ENCODE measurements at places on chromosomes 7 and 10.

- DNase-seq: no peak
Observed at GRCh38 chr10:70985824-70986622, 97.7 kb upstream of the PCBD1 start.

GRCh38 chr10:35006836-35007235, 83.3 kb downstream of the CUL2 start:
- DNase-seq: no peak

DNA sequence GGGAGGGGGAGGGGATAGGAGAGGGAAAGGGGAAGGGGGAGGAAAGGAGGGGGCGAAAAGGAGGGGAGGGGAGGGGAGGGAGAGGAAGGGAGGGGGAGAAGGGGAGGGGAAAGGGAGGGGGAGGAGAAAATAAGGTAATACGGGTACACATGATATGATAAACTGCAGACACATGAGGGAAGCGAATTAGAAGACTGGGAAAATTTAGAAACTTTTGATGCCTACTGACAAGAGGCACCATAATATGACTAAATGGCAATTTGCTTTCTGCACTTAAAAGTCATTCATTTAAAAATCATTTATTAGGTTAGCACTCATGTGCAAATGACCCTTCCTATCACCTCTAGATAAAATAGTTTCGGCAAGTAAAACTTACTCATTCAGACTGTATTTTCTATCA, 73.6 kb downstream of the ARHGAP12 start:
- no peak for DNase-seq

DNA sequence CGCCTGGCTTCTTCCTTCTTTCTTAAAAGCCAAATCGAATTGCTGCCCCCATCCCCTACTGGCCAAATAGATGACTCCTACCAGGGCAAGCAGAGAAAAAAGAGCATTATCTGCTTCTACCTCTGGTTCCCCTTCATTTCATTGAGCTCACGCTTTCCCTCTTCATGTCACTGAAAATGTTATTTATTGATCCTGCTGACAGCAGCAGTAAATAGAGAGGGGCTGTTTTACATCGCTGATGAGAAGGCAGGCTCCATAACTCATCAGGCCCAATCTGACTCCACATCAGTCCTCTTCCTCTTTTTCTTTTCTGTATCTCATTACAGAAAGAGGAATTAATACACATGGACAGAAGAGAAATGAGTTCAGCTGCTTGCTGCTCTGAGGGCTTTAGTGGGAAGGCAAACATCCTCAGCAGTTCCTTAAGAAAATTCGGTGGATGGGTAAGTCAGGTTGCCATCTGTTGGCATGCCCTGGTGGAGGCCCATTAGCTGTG, 904.1 kb downstream of the KCNMA1 start:
- no peak for DNase-seq

GRCh38 chr7:140019172-140019571, 43.6 kb downstream of the PARP12 start:
- DNase-seq: no peak

- DNase-seq: no peak
Observed at GRCh38 chr7:112462236-112462635, 12.0 kb downstream of the IFRD1 start.

DNA sequence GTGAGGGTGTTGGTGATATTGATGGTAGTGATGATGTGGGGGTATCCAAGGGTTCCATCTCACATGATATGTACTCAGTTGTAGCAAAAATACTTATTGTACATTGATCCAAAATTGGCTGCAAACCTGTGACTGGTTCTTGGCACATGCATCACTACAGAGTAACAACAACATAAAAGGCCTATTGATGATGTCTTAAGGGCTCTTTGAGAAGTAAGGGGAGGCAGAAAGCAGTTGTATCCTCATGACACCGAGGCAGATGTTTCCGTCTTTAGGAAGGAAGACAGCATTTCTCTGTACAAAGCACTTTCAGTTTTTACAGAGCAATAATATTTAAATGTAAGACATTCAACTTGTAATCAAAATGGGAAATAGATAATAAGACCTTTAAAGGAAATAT, 34.5 kb downstream of the NRG3 start:
- DNase-seq: no peak

- no peak for DNase-seq
Observed at GRCh38 chr10:99682752-99683151, 23.4 kb downstream of the ENTPD7 start.

DNA sequence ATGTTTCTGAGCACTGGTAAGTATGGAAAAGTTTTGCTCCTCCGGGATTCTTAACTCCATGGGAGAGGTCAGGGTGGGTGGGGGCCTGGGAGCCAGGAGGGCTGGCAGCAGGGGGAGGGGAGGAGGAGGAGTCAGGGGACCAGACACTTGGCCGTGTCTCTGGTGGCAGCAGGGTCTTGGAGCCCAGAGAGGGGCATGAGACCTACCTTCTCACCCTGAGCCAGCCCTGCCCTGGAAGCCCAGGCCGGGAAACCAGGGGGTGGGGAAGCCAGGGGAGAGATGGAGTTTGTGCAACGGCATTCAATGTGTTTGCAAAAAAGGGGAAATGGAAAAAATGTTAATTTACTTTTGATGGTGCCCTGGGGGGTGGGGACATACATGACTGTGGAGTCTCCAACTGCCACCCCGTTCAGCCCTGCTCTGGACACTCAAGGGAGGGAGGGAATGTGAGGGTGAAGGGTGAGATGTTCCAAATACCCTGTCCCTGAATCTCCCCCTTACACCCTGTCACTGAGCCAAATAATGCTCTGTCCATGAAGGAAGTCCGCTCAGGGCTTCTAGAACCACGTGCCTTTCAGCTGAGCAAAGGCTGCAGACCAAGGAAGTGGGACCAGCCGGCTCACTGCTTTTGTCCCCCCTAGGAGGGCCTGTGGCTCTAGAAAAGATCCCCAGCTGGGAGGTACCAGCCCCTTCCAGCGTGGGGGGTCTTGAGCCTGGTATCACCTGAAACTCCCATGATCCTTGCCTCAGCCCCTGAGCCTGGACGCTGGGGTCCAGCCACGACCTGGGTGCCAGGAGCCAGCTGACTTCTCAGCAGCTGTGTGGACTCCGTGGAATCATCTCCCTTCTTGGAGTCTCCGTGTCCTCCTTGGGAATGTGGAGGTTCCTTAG, 48.3 kb downstream of the TMEM270 start:
- no peak for DNase-seq

GRCh38 chr7:113805976-113806375, 112.8 kb downstream of the PPP1R3A start:
- DNase-seq: no peak

GRCh38 chr10:121597504-121598262, 561 bp downstream of the FGFR2 start:
- no peak for DNase-seq

GRCh38 chr7:74407958-74408357, 45.7 kb upstream of the GTF2IRD1 start:
- DNase-seq: no peak

- DNase-seq: no peak
Observed at GRCh38 chr10:117596706-117597105, 54.2 kb downstream of the EMX2 start.

DNA sequence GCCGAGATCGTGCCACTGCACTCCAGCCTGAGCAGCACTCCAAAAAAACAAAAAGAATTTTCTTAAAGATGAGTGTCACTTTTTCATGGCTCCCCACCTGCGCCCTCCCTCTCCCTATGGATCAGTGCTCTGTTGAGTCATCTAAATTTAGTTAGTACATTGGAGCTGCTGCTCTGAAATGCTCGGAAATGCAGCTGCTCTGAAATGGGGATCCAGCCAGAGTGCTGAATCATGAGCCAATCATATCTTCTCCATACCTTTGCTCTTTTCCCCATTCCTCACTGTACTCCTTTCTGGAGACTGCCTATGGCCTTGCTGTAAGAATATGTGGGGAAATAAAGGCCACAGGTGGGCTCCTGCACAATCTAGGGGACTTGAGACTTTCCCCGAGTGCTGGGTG, 188.8 kb downstream of the ZNF438 start:
- DNase-seq: no peak

DNA sequence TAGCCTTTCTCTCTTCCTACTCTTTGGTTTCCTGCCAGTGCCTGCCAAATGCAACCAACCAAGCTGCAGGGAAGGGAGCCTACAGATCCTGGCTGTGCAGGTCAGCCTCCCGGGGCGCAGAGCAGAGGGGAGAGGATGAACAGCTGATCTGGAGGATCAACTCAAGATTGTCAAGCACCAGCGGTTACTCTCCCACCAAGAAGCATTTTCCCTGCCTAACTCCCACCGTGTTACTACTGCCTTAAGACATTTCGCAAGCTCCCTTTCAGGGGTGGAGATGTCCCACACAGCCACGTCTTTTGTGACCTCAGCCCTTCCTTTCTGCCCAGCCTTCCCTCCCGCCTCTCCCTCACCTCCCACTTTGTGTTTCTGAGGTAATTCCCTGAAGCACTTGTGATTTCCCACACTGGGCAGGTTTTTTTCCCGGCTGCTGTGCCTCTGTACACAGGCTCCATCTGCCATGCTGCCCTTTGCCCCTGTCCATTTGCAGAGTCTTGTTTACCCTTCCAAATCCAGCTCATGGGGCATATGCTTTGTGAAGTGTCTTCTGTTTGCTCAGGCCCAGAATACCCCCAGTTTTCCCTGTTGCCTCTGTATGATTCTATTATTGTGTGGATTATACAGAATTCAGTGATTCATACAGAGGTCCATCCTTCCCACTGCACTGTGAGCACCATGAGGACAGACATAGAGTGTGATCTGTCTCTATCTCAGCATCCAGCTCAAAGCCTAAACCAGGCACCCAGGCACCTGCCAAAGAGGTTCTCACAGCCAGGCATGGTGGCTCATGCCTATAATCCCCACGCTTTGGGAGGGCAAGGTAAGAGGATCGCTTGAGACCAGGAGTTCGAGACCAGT, 40.9 kb upstream of the PAPSS2 start:
- no peak for DNase-seq

GRCh38 chr7:76009672-76010600, 15.5 kb upstream of the TMEM120A start:
- DNase-seq: no peak

- no peak for DNase-seq
Observed at GRCh38 chr10:93518531-93518930, 22.1 kb downstream of the CEP55 start.

DNA sequence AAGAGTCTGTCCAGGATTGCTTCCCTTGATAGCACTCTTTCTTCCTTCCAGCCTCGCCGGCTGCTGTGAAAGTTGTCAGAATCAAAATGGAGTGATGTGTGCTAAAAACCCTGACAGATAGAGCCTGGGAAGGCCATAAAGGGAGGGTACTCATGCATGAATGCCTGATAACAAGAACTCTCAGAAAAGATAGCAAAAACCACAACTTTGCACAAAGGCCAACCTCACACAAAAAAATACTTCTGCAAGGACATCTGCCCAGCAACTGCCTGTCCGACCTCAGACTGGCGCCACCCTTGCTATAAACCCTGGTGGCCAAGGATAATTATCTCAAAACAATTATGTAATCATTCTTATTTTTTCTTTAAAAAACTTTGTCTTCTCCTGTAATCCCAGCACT, 133.2 kb upstream of the SVIL start:
- no peak for DNase-seq

- no peak for DNase-seq
Observed at GRCh38 chr7:28808796-28809533, 149.2 kb downstream of the TRIL start.

DNA sequence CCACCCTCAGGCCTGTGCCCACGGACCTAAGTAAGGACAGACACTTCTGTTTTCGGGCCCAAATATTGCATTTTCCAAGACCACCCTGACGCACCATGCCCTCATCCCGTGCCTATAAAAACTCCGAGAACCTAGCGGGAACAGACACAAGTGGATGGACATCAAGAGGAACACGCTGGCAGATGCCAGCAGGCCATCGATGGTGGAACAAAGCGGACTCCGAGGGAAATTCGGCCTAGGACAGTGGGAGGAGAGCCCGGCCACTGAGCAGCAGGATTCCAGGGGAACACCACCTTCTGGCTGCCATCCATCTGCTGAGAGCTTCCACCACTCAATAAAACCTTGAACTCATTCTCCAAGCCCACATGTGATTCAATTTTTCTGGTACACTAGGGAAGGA, 243.6 kb upstream of the ZWINT start:
- no peak for DNase-seq

DNA sequence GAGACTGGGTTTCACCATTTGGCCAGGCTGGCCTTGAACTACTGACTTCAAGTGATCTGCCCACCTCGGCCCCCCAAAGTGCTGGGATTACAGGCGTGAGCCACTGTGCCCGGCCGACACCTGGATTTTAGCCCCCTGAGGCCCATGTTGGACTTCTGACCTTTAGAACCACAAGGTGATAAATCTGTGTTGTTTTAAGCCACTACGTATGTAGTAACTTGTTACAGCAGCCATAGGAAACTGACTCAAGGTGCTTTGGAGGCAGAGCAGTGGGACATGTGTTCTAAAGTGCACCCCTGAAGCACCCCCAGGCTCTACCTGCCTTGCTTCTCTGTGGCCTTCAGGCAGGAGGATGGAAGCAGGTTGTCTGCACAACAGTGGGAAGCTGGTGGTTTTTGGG, 128.4 kb downstream of the CDH23 start:
- DNase-seq: no peak

DNA sequence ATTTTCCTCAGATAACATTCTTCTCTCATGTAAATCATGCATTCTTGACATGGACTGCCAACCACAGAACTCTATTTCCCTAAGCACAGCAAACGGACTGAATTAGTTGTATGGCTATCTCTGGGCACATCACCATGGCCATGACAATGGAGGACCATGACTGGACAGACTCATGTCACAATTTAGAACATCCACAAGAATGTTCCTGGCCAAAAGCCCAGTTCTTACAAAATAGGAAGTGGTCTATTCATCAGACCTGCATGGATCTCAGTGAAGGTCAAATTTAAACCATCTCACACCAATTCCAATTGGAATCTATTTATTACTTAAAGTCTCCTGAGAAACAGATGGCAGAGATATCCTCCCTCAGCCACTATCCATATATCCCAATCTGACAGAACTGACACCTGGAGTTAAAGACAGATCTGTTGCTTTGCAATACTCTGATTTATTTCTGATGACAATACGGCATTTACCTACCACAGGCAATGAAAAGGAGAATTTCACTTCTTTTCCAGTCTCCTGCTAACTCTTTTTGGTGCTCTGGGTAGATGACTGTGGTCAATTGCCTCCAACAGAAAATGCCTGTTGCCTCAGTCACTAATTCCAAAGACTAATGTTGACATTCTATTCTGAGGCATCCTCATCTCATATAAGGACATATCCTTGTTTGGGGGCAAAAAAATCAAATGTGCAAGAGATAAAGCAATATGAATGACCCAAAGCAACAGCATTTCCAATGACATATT, 254.8 kb downstream of the HTR7 start:
- DNase-seq: no peak

GRCh38 chr7:28390426-28390825, 21.9 kb upstream of the CREB5 start:
- no peak for DNase-seq

GRCh38 chr10:10513898-10514297, 503.8 kb upstream of the CELF2 start:
- DNase-seq: no peak
